ENCODE measurements at places on chromosomes 1 and 21. TPM values are rescaled to one million over a fixed set of nuclear protein-coding genes. Genes with fewer than 3 reads are reported as not detected.

GRCh38 chr1:26162220-26162709, 3.4 kb downstream of the FAM110D start:
- no peak for DNase-seq

DNA sequence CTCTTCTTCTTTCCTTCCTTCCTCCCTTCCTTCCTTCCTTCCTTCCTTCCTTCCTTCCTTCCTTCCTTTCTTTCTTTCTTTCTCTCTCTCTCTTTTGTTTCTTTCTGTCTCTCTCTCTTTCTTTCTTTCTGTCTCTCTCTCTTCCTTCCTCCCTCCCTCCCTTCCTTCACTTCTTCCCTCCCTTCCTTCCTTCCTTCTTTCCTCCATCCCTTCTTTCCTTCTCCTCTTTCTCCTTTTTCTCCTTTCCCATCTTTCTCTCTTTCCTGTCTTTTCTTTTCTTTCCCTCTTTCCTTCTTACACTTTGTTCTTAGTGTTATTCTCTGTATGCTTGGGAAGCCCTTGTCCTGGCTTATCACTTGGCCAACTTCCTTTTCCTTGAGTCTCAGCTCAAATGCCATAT, 72.5 kb upstream of the MPC2 start:
- DNase-seq, result no peak

DNA sequence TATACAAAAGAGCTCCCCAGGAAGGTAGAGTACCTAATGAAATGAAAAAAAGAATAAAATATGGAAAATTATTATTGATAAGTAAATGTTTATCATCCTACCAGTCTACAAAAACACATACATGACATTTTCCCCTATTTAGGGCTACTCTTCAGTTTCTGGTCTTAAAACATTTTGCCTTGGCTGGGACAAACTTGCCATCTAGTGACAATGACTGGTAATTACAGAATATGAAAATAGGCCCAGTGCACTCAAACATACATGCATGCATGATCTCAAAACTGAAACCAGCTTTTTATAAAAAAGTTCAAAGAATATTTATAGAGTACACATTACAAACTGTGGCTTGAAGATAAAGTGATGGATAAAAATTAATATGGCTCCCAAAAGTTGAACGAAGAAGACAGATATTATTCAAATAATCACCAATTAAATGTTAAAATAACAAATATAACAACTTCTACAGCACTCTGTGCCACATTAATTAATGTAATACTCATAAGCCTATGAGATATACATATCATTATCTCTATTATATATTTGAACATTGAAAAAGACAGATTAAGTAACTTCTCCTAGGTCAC, 10.5 kb upstream of the RNPC3 start:
- DNase-seq, result no peak

- DNase-seq, result no peak
These were observed 7.0 kb downstream of the TCHH start for GRCh38 chr1:152107984-152108881.

- DNase-seq, result no peak
These were observed 185.6 kb downstream of the TOMM20 start for GRCh38 chr1:234942879-234943506.

GRCh38 chr1:215277532-215277931, 195.0 kb downstream of the KCNK2 start:
- DNase-seq, result no peak

GRCh38 chr1:164653705-164654104, 94.7 kb downstream of the PBX1 start:
- no peak for DNase-seq

GRCh38 chr1:6965083-6965934, 180.1 kb downstream of the CAMTA1 start:
- DNase-seq, result no peak

- DNase-seq, result no peak
These were observed 83.3 kb downstream of the LACTBL1 start for GRCh38 chr1:22889213-22889827.

GRCh38 chr1:99858286-99858685, 8.1 kb downstream of the AGL start:
- no peak for DNase-seq

DNA sequence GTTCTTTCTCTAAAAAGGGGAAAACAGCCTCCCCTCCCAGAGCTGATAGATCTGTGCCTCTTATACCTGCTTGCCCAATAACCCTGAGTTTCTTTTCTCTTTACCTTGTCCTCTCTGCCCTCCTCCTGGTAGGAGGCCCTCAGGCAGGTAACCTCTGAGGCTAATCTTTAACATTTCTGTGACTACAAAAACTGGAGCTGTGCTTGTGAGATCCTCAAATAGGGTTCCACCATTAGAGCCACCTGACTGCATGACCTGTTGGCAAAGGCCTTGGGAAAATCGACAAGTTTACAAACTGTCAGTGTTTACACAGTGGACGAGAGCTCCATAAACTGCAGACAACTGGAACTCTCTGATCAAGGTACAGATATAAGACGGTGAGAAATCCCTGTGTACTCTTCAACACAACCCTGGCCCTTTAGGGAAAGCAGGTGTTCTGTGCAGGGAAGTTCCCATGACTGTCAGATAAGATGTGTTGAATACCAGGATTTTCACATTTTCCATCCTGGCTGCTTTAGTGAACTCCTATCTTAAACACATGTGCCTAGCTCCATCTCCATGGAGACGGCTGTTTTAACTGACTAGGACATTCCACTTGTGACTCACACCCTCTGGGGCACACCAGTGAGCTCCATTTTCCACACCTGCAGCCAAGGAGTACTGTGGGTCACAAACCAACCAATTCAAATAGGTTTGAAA, 38.3 kb downstream of the ECE1 start:
- DNase-seq, result no peak

GRCh38 chr1:153308540-153308939, 4.2 kb downstream of the PGLYRP3 start:
- no peak for DNase-seq

DNA sequence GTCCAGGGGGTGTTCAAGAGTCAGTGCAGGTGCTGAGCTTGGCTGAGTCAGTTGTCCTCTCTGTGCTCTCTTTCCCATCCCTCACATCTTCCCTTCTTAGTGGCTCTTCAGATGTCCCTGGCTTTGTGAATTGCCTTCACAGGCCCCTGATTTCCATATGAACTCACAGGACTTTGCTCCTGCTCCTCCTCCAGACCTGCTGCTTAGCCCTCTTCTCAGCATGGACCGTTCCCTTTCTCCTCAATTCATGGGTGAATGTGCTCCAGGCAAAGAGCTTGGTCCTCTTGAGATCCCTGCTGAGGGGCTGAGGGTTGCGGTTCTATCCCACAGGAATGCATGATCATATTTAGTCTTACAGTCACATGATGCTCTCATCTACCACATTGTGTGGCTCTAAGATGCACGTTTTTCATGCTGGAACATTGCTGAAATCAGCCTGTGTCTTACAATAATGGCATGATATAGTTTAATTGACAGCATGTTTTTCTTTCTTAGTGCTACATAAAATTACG, 30.5 kb downstream of the CACNA1E start:
- no peak for DNase-seq

- DNase-seq, result no peak
These were observed 60.3 kb downstream of the KCNJ6 start for GRCh38 chr21:37855647-37856625.

DNA sequence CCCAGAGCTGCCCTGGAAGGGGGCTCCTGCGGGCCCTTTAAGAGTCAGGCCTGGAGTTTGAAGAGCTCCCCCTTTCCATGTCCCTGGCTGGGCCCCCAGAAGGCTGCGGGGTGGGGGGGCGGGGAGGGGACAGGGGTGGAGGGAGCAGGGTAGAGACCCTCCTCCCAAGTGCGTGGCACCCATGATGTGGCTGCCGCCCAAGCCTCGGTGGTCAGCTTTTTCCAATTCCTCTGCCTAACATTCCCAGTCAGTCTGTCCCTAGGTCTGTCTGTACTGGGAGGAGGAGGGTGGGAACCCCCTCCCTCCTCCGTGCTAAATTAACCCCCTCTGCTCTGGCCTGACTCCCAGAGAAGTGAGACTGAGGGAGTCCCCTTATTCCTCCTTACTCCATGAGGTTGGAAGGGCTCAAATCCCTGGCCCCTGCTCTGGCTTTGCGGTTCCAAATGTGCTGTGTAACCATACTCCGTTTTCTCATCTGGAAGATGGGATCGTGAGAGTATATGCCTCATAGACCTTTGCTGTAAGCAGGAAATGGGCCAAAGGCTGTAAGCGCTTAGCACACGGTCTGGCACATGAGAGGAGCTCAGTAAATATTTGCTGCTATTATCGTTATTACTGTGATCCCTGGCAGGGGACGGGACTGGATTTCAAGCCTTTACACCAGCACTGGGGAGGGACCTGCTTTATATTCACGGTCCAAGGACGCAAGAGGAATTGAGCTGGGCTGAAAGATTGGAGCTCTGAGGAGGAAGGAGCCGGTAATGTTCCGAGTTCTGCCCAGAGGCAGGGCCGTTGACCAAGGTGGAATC, 658 bp upstream of the COL16A1 start:
- no peak for DNase-seq

DNA sequence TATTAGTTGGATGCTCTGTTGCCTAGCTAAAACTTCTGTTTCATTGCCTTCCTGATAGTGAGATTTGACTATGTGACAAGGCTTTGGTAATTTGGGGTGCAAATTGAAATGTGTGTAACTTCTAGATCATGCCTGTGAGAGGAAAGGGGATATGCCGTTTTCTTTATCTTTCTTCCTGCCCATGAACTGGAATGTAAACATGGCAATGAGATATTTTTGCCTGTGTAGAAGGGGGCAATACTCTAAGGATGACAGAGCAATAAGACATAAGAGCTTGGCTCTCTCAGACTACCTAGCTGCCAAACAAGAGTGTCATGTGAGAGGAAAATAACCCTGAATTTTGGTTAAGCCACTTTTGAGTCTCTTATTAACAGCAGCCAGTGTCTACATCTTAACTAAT, 49.7 kb downstream of the RAP1A start:
- DNase-seq, result no peak

DNA sequence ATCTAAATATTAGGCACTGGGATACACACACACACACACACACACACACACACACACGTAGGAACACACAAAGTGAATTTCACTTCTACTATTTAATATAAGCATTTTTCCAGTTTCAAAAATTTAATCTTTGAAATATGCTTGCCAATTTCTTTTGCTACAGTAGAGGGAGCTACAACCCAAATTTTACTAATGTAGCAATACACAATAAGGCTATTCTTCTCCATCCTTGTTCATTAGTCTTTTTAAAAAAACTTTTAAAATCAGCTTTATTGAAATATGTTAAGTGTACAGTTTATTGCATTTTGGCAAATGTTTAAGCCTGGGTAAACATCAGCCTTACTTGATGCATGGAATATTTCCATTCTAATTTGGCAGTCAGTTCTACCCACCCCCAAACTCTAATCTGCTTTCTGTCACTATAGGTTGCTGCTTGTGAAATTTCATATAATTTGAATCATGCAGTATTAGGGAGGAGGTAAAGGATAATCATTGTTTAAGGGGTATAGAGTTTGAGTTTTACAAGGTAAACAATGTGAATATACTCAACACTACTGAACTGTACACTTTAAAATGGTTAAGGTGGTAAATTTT, 93.0 kb upstream of the TENT5C start:
- no peak for DNase-seq

Gene INKA2
- 21.3 TPM for total RNA-seq

Gene PRAMEF9
- not detected for total RNA-seq

Gene DYNLT4
- total RNA-seq, result not detected

Gene MSH4
- 0.19 TPM for total RNA-seq

Gene THEMIS2
- 74.9 TPM for total RNA-seq

Gene NCAM2
- 1.2 TPM for total RNA-seq

Gene RAD54L
- not detected for total RNA-seq

Gene MROH9
- total RNA-seq, result not detected

Gene MRAP
- total RNA-seq, result 27.9 TPM

Gene TNFRSF1B
- total RNA-seq, result 103 TPM

Gene CYP4B1
- 188 TPM for total RNA-seq

Gene CFAP57
- 0.12 TPM for total RNA-seq

Gene OR6N1
- total RNA-seq, result not detected

Gene CDCA8
- total RNA-seq, result 0.63 TPM

Gene CD48
- 5.2 TPM for total RNA-seq

Gene DNAJC6
- 3.5 TPM for total RNA-seq
